ENCODE measurements at places on chromosomes 13 and 19.

DNA sequence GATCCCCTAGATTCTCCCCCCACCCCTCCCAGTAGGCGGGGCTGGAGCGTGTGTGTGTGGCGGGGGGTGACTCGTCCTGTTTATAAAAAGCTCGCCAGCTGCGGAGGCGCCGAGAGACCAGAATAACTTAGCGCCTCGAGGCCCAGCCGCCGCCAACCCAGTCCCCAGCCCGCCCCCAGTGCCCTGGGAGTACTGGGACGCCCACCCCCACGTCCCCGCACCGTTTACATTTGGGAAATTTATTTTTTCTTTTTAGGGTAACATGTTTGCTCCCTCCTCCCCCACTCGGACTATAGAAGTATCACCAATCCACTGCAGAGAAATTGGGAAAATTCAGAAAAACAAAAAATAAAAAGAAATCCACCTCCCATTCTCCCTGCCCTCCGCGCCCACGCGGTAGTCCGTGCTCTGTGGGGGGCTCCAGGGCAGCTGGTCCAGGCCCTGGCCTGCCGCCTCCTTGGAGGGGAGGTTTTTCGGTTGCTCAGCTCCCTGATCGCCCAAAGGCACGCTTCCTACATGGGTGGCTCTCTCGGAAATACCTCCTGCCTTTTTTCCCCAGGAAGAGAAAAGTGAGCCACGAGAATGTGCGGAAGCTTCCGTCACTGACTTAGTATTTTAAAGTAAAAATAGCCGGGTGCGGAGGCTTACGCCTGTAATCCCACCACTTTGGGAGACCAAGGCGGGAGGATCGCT lies 1.5 kb upstream of the RAB3A start:
- DNase-seq, result no peak

DNA sequence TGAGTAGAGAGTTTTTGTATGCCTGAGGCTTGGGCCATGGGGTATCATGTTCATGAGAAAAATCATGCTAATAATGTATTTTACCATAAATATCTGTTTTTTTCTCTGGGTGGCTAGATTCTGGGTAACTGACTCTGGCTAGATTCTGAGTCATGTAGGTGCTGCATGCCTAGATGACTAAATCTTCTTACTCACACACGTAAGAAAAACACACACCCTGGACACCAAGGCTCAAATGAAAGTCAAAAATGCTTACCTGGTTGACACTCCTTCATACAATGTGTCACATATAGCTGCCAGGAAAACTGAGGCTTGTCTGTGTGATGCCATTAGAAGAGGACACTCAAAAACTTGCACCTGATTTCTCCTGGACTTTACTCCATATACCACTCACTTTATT lies 597.4 kb upstream of the SLITRK1 start:
- DNase-seq, result no peak

- DNase-seq, result no peak
These were observed 21.9 kb downstream of the LCP1 start for GRCh38 chr13:46160065-46160464.

DNA sequence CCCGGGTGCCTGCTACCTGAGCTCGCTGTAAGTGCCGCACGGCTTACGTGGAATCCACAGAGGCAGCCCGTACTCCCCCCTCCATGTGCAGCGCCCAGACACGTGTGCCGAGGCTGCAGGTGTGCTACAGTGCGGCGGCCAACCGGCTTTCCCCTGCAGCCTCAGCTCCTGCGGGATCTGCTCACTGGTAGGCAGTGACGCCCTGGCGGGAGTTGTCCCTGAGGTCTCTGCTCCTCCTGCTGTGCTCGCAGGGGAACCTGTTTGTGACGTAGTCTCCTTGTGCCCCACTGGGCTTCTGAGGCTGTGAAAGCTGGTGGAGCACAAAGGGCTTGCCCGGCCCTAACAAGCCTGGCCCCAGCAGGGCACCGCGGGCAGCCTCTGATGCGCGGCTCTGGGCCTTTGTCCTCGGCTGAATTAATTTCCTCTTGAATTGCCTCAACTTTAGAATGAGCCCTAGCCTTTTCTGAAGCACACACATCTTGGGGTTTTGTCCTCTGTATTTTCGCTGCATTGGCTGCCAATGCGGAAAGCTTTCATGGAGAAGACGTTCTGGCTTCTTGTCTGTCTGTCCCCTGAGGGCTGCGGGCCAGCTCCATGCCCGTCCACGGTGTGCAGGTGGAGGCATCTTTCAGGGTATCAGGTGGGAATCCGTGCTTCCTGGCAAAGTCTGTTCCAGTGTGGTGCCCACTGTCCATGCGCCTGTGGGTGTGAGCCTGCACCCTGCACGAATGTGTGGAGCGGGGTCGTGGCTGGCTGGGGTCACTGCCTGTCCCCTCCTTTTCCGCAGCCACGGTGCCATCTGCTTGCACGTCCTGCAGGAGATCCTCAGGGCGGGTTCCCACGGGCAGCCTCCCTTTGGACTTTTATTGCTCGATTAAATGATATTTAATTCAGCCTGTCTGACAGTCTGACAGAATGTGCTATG lies 77.3 kb upstream of the MCF2L start:
- no peak for DNase-seq

GRCh38 chr13:48188131-48188530 lies 44.9 kb upstream of the ITM2B start:
- no peak for DNase-seq

GRCh38 chr13:30736461-30737320 lies 1.3 kb downstream of the ALOX5AP start:
- no peak for DNase-seq

DNA sequence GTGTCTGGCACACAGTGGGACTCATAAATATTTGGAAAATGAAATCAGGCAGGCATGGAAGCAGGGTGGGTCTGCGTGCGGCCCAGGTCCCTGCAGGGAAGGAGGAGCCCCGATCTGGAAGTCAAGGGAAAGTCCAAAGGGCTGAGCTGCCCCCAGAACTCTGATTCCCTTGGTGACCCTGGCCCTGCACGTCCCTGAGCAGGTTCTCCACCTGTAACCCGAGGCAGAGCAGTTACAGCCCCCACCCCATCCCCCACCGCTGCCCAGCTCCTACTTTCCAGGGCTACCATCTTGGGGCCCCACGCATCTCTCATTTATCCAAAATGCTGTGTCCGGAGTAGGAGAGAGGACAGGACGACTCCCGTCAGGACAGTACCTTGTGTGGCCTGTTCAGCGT lies 2.1 kb downstream of the PLEKHF1 start:
- DNase-seq, result no peak

GRCh38 chr13:20696073-20696472 lies 7.4 kb upstream of the IL17D start:
- DNase-seq, result no peak

- DNase-seq, result no peak
These were observed 838 bp downstream of the PPP2R1A start for GRCh38 chr19:52190487-52191293.

- no peak for DNase-seq
These were observed 3.8 kb upstream of the METTL21C start for GRCh38 chr13:102698649-102698980.

DNA sequence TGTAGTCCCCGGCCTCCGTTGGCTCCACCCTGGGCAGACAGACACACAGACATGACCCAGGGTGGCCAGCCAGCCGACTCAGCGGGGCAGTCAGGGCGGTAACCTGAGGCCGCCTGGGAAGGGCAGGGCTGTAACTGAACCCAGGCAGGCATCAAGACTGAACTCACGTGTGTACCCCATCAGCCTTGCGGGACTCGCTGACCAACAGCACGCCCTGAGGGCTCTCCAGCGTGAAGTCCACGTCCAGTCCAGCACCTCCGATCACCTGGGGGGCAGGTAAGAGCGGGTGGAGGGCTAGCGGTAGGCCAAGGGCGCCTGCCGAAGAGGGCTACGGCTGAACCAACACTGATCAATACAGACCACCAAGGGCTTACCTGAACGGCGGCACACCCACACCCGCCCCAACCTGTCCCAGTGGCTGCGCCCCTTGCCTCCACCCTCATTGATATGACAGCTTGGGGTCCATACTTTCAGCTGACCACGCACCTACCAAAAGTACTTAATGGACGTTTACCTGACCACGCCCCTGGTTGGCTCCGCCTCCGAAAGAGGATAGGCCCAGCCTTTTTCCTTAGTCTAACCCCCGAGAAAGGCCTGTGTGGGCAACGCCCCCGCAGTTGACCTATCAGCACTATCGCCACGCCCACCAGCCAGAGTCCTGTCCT lies 791 bp downstream of the TMED1 start:
- no peak for DNase-seq

DNA sequence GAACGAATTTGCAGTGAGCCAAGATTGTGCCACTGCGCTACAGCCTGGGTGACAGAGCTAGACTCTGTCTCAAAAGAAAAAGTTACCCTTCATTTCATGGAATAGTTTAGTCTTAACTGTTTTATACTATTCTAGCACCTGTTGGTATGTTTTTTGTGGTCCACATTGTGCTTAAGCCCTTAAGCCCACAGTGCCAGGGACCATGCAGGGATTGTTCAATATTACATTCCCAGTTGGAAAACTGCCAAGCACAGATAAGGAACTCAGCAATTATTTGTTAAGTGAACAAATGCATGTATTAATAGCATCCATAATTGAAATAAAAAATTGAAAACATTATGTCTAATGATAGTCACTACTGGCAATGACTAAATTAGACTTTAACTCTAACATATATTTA lies 193.5 kb downstream of the PCDH17 start:
- no peak for DNase-seq

GRCh38 chr13:94987869-94988268 lies 275.5 kb upstream of the SOX21 start:
- DNase-seq, result no peak

DNA sequence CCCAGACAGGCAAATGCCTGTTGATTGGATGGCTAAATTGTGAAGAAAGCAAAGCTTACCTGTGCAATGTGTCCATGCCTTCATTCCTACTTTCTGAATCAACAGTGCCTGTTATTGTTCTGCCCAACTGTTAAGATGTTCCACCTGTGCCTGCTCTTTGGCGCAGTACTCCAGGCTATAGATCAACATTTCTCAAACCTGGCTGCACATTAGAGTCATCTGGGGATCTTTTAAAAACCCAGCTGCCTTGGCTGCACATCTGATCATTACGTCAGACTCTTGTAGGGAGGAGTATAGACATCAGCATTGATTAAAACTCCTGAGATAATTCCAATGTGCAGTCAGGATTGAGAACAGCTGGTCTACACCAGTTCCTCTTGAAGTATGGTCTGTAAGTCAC lies 16.2 kb upstream of the CPB2 start:
- no peak for DNase-seq

GRCh38 chr13:74674720-74675119 lies 540.5 kb upstream of the KLF12 start:
- no peak for DNase-seq

GRCh38 chr13:73833325-73834070 lies 300.7 kb downstream of the KLF12 start:
- no peak for DNase-seq

DNA sequence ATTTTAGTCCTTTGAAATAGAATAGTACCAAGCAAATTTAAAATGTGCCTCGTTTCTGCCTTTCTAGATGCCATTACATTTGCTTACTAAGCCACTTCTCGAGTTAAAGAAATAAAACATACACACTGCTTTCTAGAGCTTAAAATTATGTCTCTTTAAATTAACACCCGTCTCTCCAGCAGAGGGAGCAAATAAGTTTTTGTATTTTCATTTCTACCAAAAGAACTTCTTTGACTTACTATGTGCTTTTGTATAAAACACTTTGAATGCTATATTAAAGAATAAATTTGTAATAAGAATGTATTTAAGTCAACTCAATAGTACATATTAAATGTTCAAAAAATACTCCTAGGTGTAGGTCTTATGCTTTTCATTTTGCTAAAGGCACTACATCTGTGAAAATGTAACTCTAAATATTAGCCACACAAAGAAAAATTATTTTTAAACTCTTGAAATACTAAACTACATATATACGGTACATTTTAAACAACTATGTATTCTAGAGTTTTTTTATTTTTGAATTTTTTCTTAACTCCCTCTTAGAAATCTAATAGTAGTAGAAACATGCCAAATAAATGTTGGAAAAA lies 269.3 kb upstream of the MIR17HG start:
- DNase-seq, result no peak

DNA sequence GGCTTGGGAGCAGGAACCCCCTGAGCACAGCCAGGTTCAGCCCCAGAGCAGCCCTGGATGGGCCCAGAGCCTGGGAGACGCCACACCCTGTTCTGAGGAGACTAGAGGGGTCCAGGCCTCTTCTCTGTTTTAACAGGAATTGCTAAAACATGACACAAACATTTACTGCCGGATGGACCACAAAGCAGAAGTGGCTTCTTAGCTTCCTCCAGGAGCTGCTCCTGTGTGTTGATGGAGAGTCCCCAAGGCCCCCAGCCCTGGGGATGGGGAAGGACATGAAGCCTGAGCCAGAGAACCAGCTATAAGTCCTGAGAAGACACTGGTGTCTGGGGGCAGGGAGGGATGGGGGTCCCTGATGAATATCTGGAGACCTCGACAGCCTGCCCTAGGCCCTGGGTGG lies 14.6 kb downstream of the CEACAM3 start:
- DNase-seq, result no peak

GRCh38 chr19:7971553-7972520 lies 28.4 kb upstream of the TIMM44 start:
- DNase-seq, result no peak

DNA sequence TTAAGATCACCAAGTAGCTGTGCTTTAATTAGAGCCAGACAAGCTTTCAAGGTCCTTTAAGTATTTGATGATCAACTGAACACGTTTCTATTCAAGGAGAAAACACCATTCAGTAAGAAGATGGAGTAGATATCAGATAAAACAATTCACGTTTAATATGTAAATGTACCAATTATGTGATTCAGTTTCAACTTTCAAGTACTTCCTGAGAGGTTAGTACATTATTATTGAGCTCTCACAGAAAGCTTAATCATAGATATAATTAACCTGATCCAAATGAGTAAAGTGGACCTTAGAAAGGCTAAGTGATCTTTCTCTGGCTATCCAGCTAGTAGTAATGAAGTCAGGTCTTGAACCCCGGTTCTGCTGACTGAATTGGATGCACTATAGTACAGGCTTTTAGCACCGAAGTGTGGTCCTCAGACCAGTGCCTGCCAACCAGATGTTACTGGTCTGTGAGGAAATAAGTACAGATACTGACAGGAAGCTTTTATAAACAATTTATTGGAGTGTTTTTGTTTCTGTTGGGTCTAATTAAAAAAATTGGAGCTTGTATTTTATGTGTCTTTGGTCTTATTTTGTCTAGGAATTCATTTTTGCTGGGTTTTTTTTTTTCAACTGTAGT lies 10.2 kb downstream of the CLN5 start:
- DNase-seq, result no peak

GRCh38 chr13:98869408-98870090 lies 108.3 kb downstream of the DOCK9 start:
- DNase-seq, result no peak

DNA sequence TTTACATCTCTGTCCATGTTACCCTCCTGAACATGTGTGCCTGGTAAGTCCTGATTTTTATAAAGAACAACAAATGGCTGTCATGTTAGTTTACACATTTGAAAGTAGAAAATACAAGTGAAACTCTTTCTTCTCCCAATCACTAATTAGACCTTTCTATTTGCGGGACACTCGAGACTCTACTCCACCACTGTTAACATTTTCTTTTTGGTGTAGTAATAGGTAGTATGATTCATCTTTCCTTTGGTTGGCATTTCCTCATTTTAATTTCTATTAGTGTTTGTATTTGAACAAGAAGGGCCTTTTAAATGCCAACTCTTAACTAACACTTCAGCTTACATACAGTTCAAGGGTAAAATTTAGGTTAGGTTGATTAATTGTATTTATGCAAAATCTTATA lies 371.1 kb downstream of the PCDH9 start:
- no peak for DNase-seq
